T-cell (primary cell): ENCODE measurements at places on chromosomes 5 and 9.

GRCh38 chr9:133137451-133138231 lies 16.6 kb upstream of the RALGDS start:
- DNase-seq, result no peak

GRCh38 chr9:125760537-125760936 lies 13.4 kb downstream of the PBX3 start:
- no peak for DNase-seq

- DNase-seq, result no peak
These were observed 106.2 kb downstream of the NSG2 start for GRCh38 chr5:174151599-174152181.

DNA sequence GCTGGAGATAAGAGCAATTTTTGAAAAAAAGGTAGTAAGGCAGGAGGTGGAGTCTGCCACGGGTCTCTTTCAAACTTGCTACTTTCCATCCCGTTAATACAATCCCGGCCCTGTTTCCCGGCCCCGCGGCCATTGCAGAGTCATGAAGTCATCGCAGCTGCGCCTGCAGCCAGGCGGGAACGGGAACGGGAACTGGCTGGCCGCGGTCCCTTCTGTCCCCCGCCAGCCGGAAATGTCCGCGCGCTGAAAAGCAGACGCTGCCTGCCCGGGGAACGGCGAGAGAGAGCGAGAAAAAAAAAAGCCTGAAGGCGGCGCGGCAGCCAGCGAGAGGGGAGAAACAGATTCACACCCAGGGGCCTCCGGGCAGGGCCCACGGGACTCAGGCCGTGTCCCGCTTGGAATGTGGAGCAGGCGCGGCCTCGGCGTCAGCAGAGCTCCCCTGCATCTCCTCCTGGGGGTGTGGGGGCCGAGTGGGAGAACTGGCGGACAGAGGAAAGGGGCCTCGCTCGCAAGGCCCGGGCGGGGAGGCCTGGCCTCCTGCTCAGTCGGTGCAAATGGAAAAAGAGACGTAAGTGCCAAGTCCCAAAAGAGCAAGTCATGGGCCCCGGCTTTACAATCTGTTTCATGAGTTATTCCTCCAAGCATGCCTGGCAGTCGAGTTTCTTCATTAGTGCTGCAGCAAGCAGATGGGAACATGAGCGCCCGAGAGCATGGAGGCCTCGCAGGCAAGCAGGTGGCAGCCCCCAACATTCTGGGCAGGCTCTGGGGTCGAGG lies 201.2 kb upstream of the GAS1 start:
- no peak for DNase-seq

DNA sequence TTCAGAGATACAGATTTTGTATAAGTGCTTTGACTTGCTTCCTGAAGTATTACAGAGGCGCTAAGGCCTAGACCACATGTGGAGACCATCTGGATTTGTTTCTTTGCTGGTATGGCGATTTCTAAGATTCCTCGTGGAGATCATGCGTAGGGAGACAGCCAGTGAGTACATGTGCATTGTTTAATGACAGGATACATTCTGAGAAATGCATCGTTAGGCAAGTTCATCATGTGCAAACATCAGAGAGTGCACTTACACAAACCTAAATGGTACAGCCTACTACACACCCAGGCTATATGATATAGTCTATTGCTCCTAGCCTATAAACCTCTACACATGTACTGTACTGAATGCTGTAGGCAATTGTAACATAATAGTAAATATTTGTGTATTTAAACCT lies 16.5 kb upstream of the CEP120 start:
- DNase-seq, result no peak

GRCh38 chr5:173490681-173491080 lies 125.8 kb downstream of the BOD1 start:
- no peak for DNase-seq

DNA sequence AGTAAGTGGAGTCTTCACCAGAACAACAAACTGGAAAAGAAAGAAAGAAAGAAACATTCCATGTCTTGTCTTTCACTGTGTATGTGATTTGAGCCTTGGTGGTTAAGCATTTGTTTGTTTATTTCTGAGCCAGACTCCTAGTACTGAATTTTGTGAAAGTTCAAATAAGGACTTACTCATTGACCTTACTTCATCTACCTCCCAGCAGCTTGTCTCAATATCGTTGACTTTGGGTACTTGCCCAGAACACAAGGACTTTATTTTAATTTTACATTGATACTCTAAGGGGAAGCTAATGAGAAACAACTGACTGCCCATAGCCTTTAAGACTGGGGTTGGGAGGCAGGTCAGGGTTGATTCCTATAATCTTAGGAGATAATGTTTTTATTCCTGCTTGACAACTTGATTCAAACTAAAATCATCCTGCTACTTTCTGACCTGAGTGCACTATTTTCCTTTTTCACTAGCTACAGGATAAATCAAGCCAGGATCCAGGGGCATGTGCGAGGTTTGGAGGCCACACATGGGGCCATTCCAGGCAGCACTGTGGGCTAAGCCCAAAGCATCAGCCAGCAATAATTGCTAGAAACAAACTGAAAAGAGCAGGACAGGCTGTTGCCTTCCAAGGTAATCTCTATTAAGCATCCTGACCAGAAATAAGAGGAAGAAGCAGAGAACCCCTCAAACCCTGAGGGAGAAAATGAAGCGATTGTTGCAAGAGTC lies 138.9 kb upstream of the RUSC2 start:
- DNase-seq, result no peak

- DNase-seq, result no peak
These were observed 47.9 kb downstream of the DEPDC1B start for GRCh38 chr5:60651872-60652620.

GRCh38 chr5:77258652-77259051 lies 48.2 kb downstream of the PDE8B start:
- no peak for DNase-seq

GRCh38 chr5:101782352-101783103 lies 513.6 kb downstream of the SLCO4C1 start:
- no peak for DNase-seq

GRCh38 chr9:92617951-92618510 lies 51.9 kb downstream of the IPPK start:
- DNase-seq, result no peak

DNA sequence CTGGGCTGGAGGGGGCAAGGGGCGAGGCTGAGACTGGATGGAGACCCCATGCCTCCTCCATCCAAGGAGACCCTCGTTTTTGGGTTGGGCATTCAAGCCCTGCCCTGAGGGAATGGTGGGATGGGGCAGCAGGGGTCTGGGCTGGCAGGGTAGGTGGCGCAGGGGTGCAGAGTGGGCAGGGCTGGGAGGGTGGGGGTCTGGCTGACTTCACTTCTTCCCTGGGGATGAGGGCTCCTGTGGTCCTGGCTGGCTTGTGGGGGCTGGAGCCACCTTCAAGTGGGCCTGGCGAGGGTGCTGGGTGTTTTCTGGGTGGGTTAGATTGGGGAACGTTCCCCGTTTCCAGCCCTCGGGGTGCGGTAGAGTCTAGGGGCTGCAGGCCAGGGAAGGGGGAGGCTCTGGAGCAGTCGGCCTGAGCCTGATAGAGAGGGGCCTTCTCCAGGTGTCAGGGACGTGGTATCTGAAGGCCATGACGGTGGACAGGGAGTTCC lies 412 bp downstream of the LCN1 start:
- no peak for DNase-seq

- DNase-seq, result no peak
These were observed 35.3 kb downstream of the HABP4 start for GRCh38 chr9:96485280-96485679.

- no peak for DNase-seq
These were observed 133.4 kb downstream of the MRPL36 start for GRCh38 chr5:1666221-1666620.

DNA sequence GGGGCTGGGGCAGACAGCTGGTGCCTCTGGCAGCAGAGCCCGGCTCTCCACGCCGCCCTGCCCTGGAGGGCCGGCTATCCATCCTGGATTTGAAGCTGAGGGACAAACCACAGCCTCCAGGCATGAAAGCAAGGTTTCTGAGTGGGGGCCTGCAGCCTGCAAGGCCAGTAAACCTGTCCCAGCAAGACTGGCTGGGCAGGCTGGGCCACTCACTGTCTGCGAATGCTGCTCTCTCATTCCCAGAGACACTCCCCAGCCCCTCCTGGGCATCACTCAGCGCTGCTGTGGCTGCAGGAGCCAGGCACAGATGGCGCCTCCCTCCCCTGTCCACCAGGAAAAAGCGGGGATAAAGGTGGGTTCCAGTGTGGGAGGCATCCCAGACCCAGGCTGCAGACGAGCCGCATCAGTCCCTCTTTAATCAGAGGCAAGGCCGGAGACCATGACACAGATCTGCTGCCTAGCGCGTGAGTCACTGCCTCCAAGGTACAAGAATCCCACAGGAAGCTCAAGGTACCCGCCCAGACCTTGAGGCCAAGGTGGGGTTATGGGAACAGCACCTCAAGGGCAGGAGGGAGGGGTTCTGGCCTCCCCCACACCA lies 118.0 kb downstream of the VAV2 start:
- DNase-seq, result no peak

DNA sequence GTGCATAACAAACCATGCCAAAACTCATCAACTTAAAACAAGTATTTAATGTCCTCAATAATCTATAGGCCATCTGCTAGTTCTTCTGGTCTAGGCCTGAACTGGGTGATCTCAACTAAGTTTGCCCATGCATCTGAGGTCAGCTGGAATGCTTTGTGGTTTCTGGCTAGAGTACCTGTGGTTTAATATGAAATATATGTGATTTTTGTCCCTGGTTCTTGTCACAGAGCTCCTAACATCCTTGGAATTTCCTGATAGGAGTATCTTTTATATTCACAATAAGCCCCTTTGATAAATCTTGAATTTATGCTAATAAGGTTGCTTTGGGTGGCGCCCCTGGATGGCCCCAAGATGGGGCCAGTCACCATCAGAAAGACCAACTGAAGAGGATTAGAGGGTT lies 535.9 kb downstream of the DNAH5 start:
- DNase-seq, result no peak

DNA sequence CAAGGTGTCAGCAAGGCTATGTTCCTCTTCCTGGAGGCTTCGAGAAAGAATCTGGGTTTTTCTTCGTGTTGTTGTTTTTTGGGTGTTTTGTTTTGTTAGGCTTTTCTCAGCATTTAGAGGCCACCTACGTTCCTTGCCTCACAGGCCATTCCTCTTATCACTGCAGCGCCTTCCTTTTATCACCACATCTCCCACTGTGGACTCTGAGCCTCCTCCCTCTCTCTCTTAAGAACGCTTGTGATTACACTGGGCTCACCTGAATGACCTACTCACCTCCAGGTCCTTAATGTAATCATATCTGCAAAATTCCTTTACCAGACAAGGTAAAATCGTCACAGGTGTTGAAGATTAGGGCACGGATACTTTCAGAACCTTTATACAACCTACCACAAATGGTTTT lies 340.8 kb downstream of the DTWD2 start:
- no peak for DNase-seq

DNA sequence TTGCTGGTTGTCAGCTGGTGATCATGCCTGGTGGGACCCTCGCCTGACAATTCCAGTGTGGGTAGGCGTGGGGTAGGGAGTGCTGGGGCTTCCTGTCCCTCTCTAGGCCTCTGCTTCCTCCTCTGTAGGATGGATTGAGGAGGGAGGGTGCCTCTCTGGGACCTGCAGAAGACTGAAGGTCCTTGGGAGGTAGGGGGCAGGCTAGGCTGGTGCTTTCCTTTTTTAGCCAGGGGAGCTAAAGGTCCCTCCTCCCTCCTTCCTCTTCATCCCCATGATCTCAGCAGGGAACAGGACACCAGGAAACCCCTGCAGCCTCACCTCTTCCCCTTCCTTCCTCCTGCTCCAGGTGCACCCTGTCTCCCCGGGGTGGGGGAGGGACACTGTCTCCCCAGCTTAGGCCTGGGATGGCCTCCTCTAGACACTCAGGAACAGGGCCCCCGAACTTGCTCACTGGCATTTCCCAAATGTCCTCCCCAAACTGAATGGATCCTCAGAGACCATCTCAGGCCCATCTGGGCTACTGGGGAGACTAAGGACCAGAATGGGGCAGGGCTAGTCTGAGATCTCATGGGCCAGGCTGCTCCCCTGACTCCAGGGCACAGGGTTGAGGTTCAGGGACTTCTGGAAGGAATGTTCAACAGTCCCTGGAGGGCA lies 8.4 kb downstream of the SH2D3C start:
- no peak for DNase-seq

DNA sequence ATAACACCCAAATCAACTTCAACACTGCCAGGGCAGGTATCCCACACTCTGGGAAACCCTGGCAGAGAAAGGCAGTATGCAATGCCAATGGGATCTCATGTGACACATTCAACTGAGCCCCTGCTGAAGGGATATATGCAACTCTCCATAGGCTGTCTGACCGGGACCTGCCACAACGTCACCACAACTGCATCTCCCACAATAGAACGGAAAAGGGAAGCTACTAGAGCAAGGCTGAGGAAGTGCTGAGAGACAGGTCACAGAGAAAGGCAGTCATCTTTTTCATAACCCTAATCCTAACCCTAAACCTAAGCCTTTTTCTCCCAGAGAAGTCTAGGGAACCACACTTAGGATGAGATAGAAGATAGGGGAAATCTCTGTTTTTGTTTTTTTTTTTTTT lies 345.9 kb upstream of the CD180 start:
- DNase-seq, result no peak

DNA sequence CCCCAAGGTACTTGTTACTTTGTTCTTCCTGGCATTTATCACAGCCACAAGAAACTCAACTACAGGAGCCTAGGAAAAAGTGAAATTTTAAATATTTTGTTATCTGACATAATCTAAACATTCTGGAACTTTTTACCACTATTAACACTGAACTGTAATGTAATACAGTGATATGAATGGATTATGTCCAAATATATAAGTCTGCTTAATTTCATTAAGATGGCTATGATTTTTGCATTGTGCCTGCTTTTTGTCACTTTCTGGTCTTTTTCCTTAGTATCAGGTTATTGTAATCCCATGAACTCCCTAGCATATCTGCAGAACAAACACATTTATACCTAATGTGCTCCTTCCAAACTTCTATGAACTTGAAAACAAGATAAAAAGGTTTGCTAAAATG lies 35.8 kb downstream of the PJA2 start:
- DNase-seq, result no peak

GRCh38 chr9:109331353-109331752 lies 10.5 kb upstream of the EPB41L4B start:
- no peak for DNase-seq

DNA sequence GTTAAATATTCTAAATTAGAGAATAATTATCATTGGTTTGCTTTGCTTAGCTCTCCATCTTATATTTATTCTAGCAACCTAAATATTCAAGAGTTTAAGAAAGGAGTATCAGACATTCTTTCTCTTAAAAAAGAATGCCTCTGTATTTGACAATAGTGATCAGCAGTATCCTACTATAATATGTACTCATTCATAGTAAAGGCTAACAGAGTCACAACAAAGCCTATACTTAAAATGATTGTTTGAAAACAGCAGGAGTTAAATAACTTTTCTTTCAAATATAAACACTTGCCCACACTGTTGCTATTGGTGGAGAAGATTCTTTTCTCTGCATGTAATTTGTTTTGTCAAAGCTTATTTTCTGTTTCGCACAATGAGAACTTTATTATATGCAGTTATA lies 178.4 kb downstream of the PTPRD start:
- DNase-seq, result no peak

GRCh38 chr5:132971483-132972435 lies 8.3 kb upstream of the AFF4 start:
- no peak for DNase-seq

- DNase-seq, result no peak
These were observed 39.2 kb downstream of the PRUNE2 start for GRCh38 chr9:76866689-76867088.
